ENCODE measurements at places on chromosomes 3 and 15. TPM values are rescaled to one million over a fixed set of nuclear protein-coding genes. Genes with fewer than 3 reads are reported as not detected.

The SPATA16 gene
- total RNA-seq: not detected

The ASB14 gene
- not detected for total RNA-seq

The PRSS50 gene
- not detected for total RNA-seq

The FGF7 gene
- not detected for total RNA-seq

The C2CD4B gene
- total RNA-seq: 0.58 TPM

The GCSAM gene
- total RNA-seq: 1.7 TPM

The ARHGAP11A gene
- 95.7 TPM for total RNA-seq

The MEGF11 gene
- not detected for total RNA-seq
